Activated CD8-positive, alpha-beta memory T cell treated with anti-CD3 and anti-CD28 coated beads for 24 hours (primary cell): ENCODE measurements at places on chromosomes 6 and 20.

DNA sequence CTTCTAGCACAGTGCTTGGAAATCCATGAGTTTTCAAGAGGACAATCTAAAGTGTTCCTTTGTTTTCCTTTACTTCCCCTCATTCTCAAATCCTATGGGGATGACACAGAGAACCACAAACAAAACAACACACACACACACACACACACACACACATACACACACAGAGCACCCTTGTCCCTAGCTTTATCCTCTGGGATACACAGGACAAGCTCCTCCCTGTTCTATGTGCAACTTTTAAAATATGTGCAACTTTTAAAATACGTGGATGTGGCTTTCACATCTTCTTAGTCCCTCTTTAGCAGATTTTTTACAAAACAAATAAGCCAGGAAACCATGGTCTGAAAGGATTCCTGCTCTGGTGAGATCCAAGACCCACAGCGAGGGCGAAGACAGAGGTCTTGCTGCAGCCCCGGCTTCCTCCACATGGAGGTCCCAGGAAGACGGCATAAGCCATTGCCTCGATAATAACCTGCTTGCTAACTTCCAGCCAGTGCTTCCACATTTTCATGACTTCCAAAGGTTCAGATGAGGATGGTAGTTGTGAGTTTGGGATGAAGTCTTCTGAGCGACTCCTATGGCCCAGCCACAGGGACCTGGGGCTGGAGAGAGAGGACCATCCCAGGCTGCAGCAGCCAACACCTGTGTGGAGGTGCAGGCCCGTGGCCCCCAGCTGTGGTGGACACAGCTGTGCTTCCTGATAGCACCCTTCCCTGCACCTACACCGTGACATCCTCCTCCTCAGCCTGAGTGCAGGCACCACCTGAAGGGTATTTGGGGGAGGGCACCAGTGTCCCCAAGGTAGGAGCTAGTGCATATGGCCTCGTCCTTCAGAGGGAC, 62.8 kb upstream of the CD93 start:
- DNase-seq, result peak; percentile 26

GRCh38 chr6:22457996-22458395, 111.4 kb upstream of the HDGFL1 start:
- no peak for DNase-seq

DNA sequence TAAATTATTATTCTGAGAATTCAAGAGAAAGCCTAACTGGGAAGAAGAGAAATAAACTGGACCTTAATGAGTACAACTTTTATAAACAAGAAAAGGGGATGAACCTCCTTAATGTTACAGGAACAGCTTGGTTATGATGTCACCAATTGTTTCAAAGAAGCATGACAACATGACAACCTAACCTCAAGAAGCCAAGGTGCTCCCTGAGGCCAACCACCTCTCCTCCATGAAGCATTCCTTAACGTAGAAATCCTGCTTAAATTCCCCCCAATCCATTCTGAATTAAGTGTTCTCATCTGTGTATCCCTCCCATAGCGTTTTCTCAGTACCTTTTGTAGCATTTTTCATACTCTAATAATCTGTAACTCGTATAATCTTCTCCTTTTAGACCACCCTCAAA, 1.7 kb downstream of the HBS1L start:
- no peak for DNase-seq

- no peak for DNase-seq
Observed at GRCh38 chr6:28618898-28619555, 93.3 kb downstream of the GPX5 start.

GRCh38 chr6:50655848-50656453, 57.4 kb upstream of the TFAP2D start:
- no peak for DNase-seq

DNA sequence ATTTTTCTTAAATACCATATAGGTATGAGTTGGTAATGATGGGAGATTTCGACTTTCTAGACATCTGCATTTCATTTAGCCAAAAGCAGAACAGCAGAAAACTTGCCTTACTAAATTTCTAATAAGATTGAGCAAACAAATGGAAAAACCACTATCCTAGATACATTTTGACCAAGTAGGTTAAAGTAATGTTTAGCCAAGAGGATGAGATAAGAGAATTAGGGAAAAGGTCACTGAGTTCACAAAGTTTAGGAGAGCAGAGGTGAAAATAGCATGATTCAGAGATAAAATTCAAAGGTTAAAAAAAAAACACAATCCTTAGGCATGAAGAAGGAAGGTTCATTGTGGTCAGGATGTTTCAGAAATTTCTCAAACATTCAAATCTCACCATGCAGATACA, 450.3 kb downstream of the CD83 start:
- DNase-seq, result no peak

DNA sequence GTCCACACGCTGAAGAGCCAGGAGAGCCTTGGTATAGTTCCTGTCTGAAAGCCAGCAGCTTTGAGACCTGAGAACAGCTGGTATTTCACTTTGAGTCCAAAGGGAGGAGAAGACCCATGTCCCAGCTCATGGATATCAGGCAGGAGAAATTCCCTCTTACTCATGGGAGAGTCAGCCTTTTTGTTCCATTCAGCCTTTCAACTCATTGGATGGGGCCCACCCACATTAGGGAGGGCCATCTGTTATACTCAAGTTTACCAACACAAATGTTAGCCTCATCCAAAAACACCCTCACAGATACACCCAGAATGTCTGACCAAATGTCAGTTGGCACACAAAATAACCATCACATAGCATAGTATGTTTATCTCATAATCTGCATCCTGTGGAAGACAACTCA, 80.1 kb downstream of the GMDS start:
- DNase-seq, result no peak

- peak; percentile 50 for DNase-seq
Observed at GRCh38 chr20:57615445-57615811, 4.8 kb downstream of the ZBP1 start.

DNA sequence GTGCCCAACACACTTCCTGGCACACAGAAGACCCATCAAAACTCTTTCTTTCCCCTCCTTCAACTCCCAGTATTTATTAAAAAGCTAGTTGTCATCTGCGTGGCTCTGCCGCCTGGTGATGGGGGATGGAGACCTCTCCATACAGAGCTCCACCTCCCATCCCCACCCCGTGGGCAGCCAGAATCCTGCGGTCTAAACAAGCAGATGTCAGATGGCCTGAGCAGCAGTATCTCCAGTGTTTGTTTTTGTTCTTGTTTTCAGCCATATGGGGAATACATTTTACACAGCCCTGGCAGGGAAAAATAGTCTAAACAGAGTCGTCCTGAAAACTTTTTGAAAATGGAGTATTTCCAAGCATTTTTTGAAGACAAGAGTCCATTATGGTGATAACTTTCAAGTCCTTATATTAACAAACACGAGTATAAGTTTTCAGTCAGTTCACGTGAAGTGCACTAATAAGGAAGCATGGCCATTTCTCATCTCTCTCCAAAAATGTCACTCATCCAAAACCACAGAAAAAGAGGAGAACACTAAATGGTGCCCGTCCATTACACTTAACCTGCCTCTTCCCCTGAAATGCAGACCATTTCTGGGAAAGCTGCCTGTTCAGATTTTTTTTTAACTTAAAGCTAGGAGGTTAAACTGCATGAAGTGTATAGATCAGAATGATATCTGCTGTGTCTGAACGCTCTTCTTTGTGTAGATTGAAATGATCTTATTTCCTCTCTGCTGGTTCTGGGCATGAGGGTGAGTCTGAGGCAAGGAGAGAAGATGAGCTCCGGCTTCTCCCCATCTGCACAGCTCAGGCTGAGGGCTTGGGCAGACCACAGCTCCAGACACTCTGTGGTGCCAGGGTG, 91.0 kb downstream of the TCP11 start:
- no peak for DNase-seq

DNA sequence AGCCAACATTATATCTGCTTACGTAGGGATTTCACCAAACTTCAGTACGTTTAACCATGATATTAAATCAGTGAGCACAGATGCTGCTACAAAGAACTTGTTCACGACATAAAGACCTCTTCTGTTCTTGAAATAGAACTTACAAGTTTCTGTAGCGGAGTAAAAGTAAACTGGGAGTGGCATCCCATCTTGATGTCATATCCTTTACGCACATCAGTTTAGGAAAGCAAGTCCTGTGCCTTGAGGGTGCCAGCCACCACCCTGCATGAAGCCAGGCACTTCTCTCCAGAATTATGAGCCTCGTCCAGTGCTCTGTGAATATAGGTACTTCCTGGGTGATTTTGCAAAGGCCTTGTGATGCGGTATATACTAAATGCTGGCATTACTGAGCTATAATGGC, 122.6 kb downstream of the BTBD3 start:
- no peak for DNase-seq

- no peak for DNase-seq
Observed at GRCh38 chr20:63952769-63953168, 3.4 kb downstream of the UCKL1 start.

GRCh38 chr20:56801971-56802755, 173.1 kb downstream of the TFAP2C start:
- no peak for DNase-seq

DNA sequence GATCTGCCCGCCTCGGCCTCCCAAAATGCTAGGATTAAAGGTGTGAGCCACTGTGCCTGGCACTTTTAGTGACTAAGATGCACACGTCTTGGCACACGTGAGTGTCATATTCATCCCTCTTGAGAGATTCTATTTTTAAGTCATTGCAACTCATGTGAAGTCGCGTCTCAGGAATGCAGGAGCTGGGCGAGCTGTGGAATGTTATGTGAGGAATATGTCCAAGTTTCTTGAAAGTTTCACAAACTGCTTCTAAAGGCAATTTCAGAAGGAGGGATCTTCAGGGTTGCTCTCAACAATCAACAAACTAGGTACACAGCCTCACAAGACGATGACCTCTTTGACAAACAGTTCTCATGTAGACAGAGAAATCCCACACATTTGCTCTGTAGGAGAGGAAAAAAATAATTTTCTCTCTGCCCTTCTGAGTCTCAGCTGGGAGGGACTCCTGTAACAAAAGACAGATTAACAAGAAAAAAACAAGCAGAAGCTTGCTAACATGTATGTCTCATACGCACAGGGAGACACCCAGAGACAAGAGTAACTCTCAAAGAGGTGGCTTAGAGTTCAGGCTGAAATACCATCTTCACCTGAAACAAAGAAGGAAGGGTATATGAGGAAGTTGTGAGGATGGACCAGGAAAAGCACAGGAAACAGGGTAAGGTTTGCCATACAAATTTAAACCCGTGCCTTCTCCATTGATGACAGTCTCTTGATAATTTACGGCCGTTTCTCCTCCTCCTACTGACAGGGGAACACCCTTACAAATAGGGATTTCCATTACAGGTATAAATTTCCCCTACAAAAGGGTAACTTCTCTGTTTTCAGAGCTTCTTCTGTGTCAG, 45.3 kb upstream of the FAM50B start:
- DNase-seq, result no peak

- no peak for DNase-seq
Observed at GRCh38 chr20:36614781-36615557, 9.4 kb downstream of the RAB5IF start.

DNA sequence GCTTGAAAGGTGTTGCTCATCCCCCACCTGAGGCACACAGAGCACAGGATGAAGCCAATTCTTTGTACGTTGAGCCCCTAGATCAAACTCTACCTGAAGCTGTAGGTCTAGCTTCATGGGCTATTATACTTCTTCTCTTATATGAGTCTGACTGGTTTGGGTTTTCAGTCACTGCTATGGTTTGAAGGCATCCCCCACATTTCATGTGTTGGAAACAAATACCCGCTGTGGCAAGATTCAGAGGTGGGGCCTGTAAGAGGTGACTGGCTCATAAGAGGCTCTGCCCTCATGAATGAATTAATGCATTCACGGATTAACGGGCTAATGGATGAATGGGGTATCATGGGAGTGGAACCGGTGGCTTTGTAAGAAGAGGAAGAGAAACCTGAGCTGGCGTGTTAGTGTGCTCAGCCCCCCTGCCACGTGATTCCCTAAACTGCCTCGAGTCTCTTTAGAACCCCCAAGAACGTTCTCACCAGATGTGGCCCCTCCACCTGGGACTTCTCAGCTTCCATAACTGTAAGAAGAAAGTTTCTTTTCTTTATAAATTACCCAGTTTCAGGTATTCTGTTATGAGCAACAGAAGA, 39.2 kb downstream of the PREX1 start:
- DNase-seq, result no peak

GRCh38 chr6:65006788-65007187, 700.2 kb downstream of the EYS start:
- DNase-seq, result no peak

DNA sequence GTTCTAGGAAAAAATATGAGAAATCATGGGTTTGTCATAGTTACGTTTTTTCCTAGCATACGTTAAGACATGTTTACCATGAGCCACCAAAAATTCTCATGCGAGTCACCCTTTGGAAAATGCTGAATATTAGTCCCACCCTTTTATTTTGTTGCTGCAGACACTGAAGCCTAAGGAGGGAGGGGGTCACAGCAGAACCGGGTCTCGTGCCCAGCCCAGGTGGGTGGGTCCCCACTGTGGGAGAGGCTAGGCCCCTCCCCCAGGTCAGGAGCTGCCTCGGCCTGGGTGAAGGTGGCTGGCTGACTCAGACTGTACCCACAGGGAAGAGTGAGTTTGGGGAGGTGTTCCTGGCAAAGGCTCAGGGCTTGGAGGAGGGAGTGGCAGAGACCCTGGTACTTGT, 26.2 kb upstream of the SRF start:
- DNase-seq, result no peak

GRCh38 chr20:5434116-5434515, 117.4 kb upstream of the PROKR2 start:
- no peak for DNase-seq
